Spinal cord (tissue), 10 donors: ENCODE measurements at places on chromosomes 11 and 22. TPM values are rescaled to one million over a fixed set of nuclear protein-coding genes. Genes with fewer than 3 reads are reported as not detected.

GRCh38 chr22:35378621-35379020, 2.3 kb upstream of the HMOX1 start:
- no peak overlapping the region for H3K27ac ChIP-seq
- H3K4me1 ChIP-seq = peaks cover 26% of the 10 kb centered on the region
- H3K27me3 ChIP-seq = peaks cover 6% of the 10 kb centered on the region
- no peaks in the 10 kb centered on the region for H3K36me3 ChIP-seq
- H3K4me3 ChIP-seq = no peak overlapping the region

The RIBC2 gene
- 2.5 TPM for polyA plus RNA-seq

DNA sequence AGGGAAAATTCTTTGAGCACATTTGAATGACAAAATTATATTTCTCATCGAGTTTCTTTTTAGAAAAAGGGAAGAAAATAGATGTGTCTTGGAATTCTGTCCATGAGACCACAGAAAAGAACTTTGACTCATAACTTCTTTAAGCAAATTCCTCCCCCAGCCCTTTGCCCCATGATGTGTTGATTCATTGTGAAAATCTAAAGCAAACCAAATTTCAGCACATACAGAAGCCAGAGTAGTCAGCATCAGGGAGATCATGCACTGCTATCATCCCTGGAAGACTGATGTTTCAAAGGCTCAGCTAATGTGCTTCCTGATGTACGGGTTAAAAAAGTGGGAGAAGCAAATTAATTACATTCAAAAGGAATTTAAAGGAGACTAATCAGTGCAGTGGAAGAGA, 159.7 kb downstream of the FAT3 start:
- no peak overlapping the region for H3K4me3 ChIP-seq
- no peaks in the 10 kb centered on the region for H3K27me3 ChIP-seq
- no peaks in the 10 kb centered on the region for H3K36me3 ChIP-seq
- no peak for DNase-seq
- peaks cover 8% of the 10 kb centered on the region for H3K4me1 ChIP-seq

The GRAP2 gene
- polyA plus RNA-seq = 0.48 TPM

DNA sequence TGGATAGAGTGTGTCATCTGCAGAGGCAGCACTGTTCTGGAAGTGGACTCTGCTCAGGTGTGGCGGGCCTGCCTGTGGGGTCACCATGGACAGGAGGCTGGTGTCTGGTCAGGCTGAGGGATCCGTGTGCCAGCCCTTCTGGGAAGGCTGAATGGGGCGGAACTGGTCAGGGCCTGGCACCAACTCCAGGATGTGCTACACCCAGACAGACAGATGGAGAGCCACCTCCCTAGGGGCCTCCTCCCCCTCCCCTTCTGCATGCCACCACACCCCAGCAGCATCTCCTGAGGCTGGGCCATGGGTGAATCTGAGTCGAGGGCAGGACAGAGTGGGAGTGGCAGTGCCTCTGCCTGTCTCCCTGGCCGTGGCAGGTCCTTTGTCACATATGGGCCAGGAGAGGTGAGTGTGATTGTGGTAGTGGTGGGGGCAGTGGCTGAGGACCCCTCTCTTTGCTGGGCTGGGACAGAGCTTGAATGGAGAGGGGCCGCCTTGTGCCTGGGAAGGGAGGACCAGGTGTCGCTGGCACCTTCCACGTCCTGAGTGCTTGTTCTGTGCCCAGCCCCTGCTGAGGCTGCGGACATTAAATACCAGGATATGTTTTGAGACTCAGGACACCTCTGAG, 29.1 kb downstream of the ST3GAL4 start:
- H3K4me1 ChIP-seq = peaks cover 4% of the 10 kb centered on the region
- no peaks in the 10 kb centered on the region for H3K27me3 ChIP-seq
- H3K36me3 ChIP-seq = peaks cover 2% of the 10 kb centered on the region

The POTEH gene
- polyA plus RNA-seq = not detected

- peak; percentile 62 for DNase-seq
- H3K4me1 ChIP-seq = peaks cover 33% of the 10 kb centered on the region
- peak within 1 kb of the TSS; percentile 84 for H3K27ac ChIP-seq
- peak within 1 kb of the TSS; percentile 78 for H3K4me3 ChIP-seq
- H3K27me3 ChIP-seq = peaks cover 25% of the 10 kb centered on the region
- peaks cover 22% of the 10 kb centered on the region for H3K36me3 ChIP-seq
These were observed at the start of gene GSTP1 for GRCh38 chr11:67583247-67584204. TSS of gene GSTP1 (plus strand) at chr11:67583812. CDS start at chr11:67583844, 32 bp downstream.

DNA sequence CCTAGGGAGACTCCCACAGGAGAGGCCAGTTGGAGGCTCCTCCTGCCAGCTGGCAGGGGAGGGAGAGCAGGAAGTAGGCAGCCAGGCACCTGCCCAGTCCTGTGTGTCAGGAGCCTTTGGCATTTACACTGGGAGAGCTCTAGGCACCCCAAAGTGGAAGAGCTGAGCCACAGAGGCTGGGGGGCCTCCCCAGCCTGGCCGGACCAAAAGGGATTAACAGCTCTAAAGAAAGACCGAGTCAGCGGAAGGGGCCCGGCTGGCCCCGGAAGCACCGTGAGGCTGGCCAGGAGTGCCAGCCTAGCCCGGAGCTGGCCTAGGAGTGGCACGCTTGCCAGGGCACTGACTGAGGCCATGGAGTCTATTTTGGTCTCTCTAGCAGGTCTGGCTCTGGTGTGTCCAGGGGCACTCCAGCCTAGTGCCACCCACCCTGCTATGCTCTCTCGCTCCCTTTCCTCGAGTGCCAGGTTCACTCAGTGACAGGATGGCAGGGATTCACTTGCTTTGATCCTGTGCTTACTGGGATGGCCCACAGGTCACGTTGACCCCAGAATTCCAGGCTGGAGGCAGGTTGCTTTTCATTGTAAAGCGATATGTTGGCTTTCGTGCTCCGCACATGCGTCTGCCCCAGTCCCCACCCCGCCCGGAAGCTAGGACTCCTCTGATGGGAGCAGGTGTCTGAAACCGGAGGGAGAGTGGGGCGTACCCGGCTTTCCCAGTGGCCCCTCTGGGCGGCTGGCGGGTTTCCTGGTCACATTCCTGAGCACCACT, 3.3 kb upstream of the KMT5B start:
- no peak overlapping the region for H3K27ac ChIP-seq
- H3K4me1 ChIP-seq = peaks cover 30% of the 10 kb centered on the region

GRCh38 chr11:86519064-86519911, 144.6 kb downstream of the CCDC81 start:
- no peak overlapping the region for H3K4me3 ChIP-seq
- no peaks in the 10 kb centered on the region for H3K27me3 ChIP-seq
- H3K36me3 ChIP-seq = no peaks in the 10 kb centered on the region

DNA sequence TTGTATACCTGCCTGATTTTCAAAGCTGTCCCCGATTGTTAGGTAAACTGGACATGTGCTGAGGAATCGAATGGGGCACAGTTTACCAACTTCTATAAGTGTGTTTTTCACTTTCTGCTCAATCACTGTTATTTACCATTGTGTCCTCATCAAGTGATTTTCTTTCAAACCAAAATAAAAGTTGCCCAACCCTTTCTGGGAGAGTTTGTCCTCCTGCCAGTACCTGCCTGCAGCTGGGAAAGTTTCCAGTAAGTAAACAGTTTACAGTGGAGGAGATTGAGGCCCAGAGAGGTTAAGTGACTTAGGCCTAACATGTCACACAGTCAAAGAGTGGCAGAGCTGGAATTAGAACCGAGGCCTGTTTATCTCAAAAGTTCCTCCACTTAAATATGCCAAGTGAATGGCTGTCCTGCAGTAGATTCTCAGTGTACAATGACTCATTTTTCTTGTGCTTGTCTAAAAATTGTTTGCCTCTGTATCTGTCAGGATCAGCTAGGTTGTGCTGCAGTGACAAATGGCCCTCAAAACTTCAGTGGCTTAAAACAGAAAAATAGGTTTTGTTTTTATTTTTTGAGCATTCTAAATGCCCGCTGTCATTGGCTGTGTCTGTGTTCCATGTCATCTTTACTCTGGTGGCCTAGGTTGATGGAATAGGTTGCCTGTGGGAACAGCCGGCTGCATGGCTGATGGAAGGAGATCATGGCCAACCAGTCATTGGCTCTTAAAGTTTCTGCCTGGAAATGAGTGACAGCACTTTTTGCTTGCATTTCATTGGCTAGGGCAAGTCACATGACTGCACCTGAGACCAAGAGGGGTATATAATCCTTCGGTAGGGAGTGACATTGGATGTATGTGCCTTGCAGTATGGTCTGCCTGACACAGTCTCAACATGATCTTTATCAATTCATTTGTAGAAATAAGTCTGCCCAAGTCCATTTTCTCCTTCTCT, 61.8 kb upstream of the CRYBB3 start:
- H3K4me3 ChIP-seq = no peak overlapping the region
- H3K27ac ChIP-seq = no peak overlapping the region
- H3K36me3 ChIP-seq = no peaks in the 10 kb centered on the region

- H3K4me3 ChIP-seq = no peak overlapping the region
- H3K27ac ChIP-seq = no peak overlapping the region
- no peak for DNase-seq
- no peaks in the 10 kb centered on the region for H3K27me3 ChIP-seq
- H3K36me3 ChIP-seq = peaks cover 82% of the 10 kb centered on the region
- no peaks in the 10 kb centered on the region for H3K4me1 ChIP-seq
These were observed 12.0 kb downstream of the SART1 start for GRCh38 chr11:65973439-65974110.

- H3K27me3 ChIP-seq = no peaks in the 10 kb centered on the region
- no peaks in the 10 kb centered on the region for H3K4me1 ChIP-seq
- no peak overlapping the region for H3K4me3 ChIP-seq
- no peaks in the 10 kb centered on the region for H3K36me3 ChIP-seq
- H3K27ac ChIP-seq = no peak overlapping the region
These were observed 53.3 kb upstream of the GLYAT start for GRCh38 chr11:58784995-58785394.

DNA sequence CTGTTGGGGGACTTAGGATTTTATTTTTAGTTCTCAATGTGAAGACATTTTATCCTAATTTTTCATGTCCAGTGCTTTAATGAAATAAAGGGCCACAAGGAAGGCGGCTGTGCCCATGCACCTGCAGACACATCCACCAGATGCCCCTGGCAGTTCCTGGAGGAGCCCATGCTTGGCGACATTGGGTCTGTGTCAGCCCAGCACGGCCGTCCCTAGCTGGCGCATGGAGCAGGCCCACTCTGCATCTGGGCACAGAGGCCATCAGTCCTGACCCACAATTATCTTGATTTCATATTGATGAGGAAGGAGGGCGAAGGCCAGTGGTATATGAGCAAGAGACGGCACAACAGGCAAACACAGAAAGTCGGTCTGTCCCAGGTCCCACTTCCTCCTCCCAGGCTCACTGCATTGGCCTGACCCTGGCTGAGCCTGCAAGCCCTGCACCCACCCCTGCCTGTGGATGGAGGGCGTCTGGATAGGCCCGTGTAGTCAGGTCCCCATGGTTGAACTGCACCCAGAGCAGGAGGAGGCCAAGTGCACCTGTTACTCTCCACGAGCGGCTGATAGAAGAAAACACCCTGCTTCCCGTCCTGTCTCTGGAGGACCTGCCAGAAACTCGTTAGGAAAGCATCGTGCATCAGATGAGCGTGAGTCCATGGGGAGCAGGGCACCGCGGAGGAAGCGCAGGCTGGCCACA, 296.9 kb downstream of the BRD1 start:
- H3K4me1 ChIP-seq = peaks cover 42% of the 10 kb centered on the region
- no peak overlapping the region for H3K27ac ChIP-seq
- H3K27me3 ChIP-seq = no peaks in the 10 kb centered on the region
- no peaks in the 10 kb centered on the region for H3K36me3 ChIP-seq
- H3K4me3 ChIP-seq = no peak overlapping the region
- no peak for DNase-seq

DNA sequence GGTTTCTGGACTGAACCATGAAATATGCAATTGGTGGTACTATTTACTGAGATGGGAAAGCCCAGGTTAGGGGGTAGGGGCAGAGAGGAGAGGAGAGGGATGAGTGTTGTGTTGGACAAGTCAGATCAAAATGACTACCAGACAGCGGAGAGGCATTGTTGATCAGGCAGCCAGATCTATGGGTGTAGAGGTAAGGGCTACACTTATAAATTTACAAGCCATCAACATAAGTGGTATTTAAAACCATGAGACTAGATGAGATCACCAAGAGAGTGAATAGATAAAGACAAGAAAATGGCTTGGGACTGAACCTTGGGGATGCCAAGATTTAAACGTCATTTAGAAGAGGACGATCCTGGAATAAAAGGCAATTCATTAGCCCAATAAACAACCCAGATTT, 123.4 kb downstream of the NXPE2 start:
- peaks cover 4% of the 10 kb centered on the region for H3K4me1 ChIP-seq
- no peaks in the 10 kb centered on the region for H3K27me3 ChIP-seq
- H3K36me3 ChIP-seq = no peaks in the 10 kb centered on the region
- H3K27ac ChIP-seq = no peak overlapping the region
- DNase-seq = no peak
